ENCODE measurements at places on chromosomes 2 and 18.

- DNase-seq = no peak
Observed at GRCh38 chr2:239803766-239804115, 221.4 kb downstream of the NDUFA10 start.

DNA sequence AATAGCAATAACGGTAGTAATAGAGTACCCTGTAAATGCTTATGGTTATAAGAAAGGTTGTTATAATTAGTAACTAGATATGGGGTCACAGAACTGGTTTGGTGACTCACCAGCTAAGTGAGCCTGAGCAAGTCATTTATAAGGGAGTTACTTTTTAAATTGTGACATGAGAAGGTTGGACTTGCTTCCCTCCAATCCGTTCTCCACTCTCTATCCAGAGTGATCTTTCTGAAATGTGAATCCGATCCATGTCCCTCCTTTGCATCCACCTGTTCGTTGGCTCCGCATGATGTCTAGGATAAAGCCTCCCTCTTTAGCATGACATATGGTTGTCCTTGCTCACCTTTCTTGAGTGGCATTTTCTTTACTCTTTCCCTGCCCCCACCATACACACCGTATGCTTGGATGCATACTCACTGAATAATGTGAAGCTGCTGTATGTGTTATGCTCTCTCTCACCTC is 83.1 kb downstream of the CDC42EP3 start:
- DNase-seq = peak; percentile 97

GRCh38 chr18:60485201-60485600 is 112.6 kb upstream of the MC4R start:
- no peak for DNase-seq

GRCh38 chr18:35581546-35581897 is at the start of gene GALNT1:
GALNT1 (plus strand) TSS chr18:35581740; CDS start chr18:35654663, 72,923 bp downstream.
- no peak for DNase-seq

DNA sequence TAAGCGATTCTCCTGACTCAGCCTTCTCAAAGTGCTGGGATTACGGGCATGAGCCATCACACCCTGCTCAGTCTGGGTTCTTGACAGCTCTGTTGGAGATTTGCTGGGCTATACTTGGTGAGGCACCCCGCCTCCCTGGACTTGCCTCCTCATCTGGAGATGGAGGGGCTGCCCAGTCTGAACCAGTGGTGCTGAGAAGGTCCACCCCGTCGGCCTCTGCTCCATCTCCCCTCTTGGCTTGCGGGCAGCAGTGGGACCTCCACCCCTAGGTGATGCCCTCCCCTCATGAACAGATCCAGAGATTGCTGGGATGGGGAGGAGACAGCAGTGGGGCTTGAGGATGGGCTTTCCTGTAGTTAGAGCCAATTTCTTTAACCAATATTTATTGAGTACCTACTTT is 120.9 kb downstream of the CLIP4 start:
- no peak for DNase-seq

- DNase-seq = no peak
Observed at GRCh38 chr2:69686813-69687212, 43.3 kb upstream of the AAK1 start.

- peak; percentile 42 for DNase-seq
Observed at GRCh38 chr18:905948-906415, 1.3 kb downstream of the ADCYAP1 start.

DNA sequence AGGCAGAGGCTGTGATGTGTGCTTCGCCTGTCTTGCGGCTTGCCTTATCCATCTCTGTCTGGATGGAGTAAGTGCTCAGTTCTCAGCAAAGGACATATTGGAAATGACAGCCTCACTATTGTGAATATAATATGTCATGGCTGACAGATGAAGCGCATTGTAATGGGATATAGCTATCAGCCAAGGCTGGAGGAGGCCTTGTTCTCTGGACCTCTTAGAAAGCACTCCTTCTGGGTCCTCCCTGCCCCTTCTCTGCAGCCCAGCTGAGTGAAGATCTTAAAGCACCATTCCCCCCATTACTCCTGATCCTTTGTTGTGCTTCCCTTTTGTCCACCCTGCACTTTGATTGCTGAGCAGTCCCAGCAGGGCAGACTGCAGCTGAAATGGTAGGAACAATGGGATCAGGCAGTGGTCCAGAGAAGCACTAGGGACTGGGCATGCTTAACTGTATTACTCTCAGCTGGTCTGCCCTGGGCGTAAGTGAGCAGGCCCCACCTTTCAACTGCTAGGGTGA is 265.3 kb downstream of the SETBP1 start:
- DNase-seq = no peak

DNA sequence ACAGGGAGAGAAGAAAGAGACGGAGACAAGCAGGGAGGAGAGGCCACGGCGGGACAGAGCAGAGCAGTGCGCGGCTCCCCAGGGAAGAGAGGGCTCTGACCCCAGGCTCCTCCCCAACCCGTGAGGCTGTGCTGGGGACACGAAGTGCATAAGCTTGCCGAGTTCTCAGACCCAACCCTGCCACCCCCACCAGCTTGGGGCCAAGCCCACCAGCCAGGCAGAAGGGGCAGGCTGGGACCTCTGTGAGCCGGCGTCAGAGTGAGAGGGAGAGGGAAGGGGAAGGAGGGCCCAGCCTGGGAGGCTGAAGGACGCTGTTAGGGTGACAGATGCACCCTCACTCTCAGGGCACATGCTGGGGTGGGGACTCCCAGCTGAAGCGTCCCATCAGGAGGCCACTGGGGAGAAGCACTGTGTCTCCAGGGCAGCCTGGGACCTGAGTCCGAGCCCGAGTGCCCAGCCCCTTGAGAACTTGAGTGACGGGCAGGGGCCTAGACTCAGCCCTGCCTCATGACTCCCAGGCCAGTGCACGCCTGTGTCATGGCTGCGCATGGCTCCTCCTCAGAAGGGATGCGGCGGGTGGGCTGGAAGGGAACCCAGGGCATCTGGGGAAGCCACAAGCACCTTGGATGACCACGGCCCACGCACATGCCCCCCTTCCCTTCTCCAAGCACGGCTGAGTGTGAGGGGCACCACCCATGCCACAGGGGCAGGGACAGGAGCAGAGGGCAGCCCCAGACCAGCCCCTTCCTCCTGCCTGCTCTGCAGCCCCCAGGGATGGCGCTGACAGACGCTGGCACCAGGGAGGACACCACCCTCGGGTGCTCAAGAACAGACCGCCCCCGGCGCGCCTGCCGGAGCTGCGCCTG is 31.0 kb downstream of the MTERF4 start:
- DNase-seq = no peak

GRCh38 chr2:240596491-240596931 is 10.0 kb downstream of the CAPN10 start:
- DNase-seq = no peak

- DNase-seq = no peak
Observed at GRCh38 chr2:107088156-107088555, 202.2 kb upstream of the ST6GAL2 start.

DNA sequence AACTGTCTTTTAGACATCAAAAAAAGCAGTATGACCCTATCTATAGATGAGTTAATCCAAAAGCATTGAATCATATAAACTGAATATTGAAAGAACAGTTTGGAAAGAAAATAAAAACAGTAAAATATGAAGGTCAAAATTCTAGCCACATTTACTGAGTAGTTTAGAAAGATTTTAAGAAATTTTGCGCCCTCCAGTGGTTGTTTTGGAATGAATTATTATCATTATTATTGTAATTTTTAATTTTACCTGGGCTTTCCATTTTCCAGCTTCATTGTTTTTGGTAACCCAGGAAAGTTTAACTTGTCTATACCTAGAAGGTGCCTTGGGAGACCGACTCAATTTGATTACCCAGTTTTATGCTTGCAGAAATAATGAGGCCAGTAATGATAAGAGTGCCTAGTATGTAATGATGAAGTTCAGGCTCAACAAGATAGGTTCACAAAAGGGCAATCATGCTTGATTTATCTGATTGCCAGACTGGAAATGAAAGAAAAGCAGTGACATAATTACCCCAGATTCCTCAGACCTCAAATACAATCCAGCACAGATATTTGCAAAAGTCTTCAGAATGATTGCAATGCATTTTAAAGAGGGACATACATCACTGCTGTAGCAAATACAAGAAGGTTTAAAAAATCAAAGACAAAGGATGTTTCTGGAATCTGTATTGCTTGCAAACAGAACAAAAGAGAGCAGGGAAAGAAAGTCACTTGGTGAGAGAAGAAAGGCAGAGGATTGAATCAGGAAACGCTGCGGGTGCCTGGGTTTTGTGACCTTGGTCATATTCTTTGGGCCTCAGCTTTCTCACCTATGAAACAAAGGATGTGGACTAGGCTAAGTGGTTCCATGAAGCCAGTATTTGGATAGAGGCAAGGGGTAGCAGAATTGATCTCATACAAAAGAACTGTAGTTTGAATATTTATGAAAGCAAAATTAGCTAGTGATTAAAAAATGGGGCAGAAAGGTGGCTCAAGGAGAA is 153.8 kb downstream of the MAP2 start:
- peak; percentile 62 for DNase-seq

DNA sequence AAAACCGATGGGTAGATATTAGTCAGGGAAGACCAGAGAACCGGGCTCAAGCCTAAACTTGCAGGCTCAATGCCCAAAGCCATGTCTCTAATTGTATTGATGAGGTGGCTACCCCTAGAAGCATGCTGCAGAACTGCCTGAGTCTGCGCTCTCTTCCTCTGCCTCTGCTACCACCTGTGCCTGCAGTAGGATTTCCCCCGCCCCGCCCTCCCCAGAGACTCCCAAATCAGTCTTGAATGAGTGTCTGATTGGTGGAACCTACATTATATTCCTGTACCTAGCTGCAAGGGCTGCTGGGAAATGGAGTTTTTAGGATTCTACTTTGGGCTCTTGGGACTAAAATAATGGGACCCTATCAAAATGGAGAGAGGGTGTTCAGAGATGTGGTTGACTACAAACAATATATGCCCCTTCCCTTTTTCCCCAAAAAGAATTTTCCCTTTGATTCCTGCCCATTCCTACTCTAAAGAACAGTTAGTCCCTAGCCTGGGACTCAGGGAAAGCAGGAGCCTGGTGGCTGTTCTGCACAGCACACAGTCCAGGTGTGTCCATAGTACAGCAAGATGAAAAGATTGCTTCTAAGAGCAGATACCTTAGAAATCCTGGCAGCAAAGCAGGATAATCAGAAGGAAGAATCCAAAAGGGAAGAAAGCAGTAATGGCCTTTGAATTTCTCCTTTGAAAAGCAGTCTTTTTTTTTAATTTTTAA is 12.5 kb downstream of the GRP start:
- peak; percentile 54 for DNase-seq

GRCh38 chr2:49598231-49598630 is 443.9 kb upstream of the FSHR start:
- DNase-seq = no peak

DNA sequence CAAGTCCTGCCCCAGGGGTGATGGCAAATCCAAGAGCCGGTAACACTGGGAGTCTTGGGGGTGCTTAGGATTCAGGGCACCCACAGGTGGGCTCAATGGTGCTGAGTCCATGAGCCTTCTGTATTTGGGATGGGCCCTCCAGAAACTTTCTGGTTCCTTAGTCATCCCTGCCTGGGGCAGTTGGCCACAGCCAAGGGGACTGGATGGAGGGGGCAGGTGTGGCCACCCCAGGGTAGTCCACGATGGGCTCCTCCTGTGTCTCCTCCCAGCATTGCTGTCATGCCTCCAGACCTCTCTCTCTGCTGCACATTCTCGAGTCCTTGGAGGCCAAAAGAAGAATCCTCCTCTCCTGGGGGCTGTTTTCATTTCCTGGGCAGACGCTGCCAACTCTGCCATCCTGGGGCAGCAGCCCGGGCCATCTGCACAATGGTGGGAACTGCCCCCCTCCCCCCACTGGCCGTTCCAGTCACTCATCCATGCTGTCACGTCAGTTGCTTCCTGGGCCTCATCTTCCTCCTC is 158.0 kb upstream of the TWIST2 start:
- no peak for DNase-seq

- DNase-seq = no peak
Observed at GRCh38 chr2:26618611-26619010, 22.6 kb downstream of the CIB4 start.

DNA sequence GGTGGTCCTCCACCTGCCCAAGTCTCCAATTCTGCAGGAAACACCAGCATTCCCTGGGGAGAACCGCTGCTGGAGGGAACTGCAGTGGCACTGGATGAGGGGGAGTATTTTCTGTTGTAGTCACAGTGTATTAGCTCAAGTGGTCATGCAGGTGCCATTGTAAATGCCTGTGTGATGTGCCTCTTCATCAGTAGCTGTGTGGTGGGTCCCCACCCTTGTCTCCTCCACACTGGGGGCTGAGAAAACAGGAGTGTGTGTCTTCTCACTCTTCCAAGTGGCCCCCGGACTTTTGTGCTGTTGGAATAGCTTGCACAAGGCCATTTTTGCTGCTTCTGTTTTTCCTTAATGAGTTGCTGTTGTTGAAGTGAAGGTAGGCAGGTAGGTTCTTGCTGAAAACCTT is 8.7 kb downstream of the NCK2 start:
- no peak for DNase-seq

GRCh38 chr2:70923378-70924015 is 12.2 kb upstream of the ATP6V1B1 start:
- DNase-seq = no peak

DNA sequence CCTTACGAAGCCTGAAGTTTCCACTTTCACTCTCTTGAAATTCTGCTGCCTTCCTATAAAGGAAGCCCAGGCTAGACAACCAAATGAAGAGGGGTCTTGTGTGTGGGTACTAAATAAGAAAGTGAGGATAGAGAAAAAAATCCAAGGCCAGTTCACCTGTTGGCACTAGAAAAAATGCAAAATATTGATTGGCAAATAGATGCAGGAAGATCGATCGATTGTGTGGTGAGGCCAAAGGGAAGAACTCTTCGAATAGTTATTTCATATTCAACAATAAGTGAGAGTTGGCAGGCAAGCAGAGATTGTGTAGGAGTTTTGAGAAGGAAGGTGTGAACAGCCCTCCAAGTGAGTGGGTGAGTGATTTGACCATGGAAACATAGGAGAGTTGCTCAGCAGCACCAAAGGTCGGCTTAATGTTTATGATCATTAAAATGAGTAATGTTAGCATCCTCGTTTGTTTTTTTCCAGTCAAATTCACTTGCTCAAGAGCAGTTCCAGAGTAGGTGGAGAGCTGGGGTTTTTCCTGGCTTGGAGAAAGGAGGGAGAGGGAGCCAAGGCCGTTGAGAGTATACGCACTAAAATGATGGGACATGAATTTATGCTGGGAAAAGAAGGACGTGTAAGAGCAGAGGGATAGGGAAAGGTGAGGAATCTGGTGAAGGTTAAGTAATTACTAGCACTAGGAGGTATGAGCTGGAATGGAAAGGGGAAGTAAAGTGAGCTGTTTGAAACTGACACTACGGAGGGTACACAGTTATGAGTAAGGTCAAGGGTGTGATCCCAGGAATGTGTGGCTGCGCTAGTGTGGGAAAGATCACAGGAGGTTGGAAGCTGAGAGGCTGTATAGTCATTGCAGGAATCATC is 1.1 kb upstream of the NAPG start:
- DNase-seq = no peak
